ENCODE measurements at places on chromosomes 13 and 19.

DNA sequence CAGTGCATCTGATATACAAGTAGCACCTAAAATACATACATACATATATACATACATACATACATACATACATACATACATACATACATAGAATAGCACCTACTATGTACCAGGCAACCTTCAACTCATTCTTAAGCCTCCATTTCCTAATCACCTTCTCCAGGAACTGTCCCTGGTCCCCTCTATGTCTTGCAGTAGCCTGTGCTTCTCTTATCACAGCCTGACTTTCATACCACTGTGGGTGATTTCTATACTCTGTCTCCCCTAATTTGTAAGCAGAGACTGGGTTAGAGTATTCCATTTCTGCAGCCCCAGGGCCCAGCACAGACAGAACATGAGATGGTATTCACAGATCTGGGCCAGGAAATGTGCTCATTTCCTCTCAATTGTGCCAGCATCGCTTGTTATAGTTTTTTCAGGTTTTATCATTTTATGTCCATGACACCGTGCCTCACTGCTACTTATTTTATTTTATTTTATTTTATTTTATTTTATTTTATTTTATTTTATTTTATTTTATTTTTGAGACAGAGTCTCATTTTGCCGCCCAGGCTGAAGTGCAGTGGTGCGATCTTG lies 14.2 kb upstream of the COLGALT1 start:
- DNase-seq = no peak

DNA sequence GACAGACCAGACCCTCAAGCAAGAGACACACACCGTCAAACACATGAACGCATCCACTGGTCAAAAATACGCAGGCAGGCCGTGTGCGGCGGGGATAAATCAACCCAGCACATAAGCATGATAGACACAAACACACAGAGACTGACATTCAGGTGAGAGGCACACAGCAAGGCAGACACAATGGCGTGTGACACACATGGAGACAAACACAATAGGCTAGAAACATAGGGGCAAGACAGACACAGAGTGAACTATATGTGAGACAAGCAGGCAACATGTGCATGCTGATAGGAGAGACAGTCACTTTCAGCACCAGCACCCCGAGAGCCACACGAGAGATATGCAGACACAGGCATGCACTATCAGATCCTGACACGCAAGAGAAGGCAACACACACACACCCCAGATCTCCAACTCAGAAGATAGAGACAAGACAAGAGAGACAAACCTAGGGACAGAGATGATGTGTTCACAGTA lies 6.9 kb upstream of the JUNB start:
- DNase-seq = no peak

- DNase-seq = no peak
Measured at GRCh38 chr13:44237881-44238421, 135.7 kb upstream of the SERP2 start.

GRCh38 chr19:13267131-13267530 lies 116.9 kb downstream of the IER2 start:
- DNase-seq = no peak

DNA sequence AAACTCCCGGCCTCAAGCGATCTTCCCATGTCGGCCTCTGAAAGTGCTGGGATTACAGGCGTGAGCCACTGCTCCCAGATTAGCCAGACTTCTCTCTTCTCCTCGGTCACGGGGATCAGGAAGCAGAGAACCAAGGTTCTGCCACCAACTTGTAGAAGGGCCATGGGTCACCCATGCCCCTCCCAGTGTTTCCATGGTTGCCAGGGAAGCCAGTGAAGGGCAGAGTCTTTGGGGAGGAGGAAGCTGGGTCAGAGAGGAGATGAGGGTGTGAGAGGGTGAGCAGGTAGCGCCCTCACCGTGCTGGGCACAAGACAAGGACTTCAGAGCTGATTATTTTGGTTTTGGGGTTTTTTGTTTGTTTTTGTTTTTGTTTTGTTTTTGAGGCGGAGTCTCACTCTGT lies 77.1 kb downstream of the GNG7 start:
- no peak for DNase-seq

GRCh38 chr19:7505682-7506384 lies 10.1 kb upstream of the ZNF358 start:
- no peak for DNase-seq

GRCh38 chr13:58953638-58954037 lies 1210.1 kb downstream of the DIAPH3 start:
- DNase-seq = no peak

DNA sequence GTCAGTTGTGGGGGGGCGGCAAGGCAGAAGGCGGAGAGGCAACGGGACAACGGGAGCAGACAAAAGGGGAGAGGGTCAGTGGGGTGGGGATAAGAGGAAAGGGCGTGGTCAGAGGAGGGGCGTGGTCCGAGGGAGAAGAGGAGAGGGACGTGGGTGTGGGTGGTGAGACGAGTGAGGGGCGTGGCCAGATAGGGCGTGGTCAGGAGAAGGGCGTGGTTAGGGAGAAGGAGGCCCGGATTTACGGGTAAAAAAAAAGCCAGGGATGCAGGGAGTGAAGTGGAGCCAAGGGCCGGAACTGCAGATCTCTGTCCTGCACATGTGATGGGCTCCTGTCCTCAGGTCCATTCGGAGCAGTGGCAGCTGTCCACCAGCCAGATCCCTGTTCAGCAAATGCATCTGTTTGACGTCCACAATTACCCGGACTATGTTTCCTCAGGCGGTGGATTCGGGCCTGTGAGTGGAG lies 21.5 kb downstream of the CPT1C start:
- DNase-seq = peak; percentile 14

- peak; percentile 37 for DNase-seq
Measured at GRCh38 chr13:113187263-113187669, 21.2 kb downstream of the PCID2 start.

DNA sequence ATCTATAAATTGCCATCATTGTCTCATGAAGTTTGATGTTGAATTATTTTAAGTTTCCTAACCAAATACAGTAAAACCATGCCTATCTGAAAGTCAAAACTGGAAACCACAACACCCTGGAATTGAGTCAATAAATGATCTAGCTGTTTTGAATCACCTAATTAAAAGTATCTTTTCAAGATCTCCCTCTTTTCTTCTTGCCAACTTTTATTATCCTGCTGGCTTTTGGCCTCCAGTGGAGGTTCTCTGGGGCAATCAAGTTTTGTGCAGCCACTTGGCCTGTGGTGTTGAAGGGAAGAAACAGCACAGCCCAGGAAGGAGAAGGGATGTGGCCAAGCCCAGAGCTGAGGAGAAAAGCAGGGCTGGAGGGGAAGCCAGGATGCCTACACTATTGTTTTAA lies 255.4 kb downstream of the COG6 start:
- DNase-seq = no peak

GRCh38 chr13:100881291-100881864 lies 206.8 kb upstream of the TMTC4 start:
- no peak for DNase-seq

- DNase-seq = no peak
Measured at GRCh38 chr19:6720369-6721137, at the start of gene C3. Gene C3, minus strand, starts transcription at chr19:6720650. Its CDS starts 61 bp downstream, at chr19:6720589.

- DNase-seq = no peak
Measured at GRCh38 chr13:46173656-46174055, 8.3 kb downstream of the LCP1 start.

DNA sequence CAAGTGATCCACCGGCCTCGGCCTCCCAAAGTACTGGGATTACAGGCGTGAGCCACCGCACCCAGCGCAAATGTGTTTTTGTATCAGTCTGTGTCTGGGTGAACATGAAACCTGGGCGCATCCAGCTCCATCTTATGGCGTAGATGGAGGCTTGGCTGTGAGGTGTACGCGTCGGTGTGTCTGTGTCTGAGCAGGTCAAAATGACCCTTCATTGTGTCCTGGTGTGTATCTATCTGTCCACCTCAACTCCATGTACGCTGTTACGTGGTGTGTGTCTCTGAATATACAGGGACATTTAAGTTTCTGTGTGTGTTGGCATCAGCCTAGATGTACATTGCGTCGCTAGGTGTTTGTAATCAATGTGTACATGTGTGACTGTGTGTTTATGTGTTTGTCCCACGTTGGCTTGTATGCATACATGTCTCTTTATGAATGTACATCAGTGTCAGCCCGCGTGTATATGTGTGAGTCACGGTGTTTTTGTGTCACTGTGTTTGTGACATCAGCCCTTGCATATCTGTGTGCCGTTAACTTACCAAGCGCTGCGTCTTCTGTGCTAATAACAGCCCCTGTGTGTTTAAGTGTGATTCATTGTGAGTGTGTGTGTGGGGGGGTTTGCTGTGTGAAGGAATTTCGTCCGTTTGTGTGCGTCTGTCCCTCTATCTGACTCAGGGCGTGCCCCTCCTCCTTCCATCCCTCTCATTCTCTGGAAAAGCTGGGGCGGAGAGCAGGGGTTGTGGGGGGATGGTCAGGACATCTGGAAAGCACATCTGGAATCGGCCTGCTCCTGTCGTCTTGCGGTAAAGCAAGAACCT lies 6.4 kb downstream of the AXL start:
- no peak for DNase-seq

GRCh38 chr13:113787694-113788093 lies 28.7 kb downstream of the TMEM255B start:
- DNase-seq = no peak

DNA sequence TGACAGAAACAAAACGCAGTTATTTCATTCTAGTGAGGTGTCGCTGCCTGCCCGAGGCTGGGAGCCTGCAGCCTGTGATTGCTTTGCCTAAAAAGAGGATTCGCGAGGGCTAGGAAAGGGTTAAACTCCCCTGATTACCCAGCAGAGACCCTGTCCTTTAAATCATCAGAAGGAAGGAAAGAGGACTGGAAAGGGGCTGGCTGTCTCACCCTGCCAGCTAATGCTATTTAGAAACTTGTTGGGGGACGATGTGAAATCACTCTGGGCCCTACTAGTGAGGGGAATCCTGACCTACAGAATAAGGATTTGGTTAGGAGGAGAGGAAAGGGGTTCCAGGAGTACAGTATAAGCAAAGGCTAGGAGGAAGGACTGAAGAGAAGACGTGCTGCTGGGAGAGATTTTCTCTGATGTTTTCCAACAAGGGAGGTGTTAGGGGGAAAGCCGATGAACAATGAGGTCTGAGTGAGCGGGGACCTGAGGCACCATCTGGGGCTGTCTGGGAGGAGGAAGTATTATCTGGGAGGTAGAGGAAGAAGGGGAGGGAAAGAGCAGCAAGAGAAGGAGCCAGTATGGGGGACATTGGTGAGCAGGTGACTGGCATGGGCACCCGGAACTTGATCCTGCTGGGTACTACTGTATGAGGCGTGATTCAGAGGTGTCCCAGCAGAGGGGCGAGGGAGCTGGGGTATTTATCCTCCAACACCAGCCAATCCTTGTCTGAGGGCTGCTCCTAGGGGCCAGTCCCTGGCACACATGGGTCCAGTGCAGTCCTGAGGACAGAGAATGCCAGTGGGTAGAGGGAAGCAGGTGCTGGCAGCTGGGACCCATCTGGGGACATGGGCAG lies 55.7 kb upstream of the PTPRS start:
- no peak for DNase-seq

DNA sequence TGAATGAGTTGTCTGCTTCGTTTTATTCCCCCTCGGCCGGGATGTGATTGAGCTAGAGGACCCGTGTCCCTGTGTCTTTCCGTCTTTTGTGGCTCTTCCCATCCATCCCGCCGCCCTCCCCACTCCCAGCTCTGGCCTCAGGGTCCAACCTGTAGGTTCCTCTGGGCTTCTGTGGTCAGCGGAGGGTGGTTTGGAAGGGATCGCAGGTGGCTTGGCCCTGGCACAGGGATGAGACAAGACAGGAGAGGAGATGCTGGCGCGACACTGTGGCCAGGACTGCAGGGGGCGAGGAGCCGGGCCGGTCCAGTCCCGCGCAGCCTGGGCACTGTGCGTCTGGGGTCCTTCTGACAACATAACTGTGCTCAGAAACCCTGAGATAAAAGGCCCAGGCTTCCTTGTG lies 2.0 kb downstream of the EVI5L start:
- no peak for DNase-seq

DNA sequence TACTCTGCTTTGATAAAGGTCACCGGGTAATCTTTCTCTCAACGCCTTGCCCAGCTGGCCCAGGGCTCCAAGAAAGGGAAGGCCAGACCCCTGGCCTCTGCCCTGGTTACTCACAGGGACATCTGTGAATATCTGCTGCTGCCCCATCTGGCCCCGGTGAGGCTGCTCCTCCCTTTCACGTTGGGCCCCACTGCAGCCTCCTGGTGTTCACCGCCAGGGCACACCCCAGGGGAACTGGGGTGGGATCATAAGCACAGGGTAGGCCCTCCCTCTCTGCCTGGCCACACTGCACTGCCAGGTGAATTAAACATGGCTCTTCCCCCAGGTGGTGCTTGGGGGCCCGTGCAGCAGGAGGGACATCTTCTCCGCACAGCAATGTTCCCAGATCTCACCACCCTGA lies 12.7 kb downstream of the LAIR1 start:
- no peak for DNase-seq

- DNase-seq = no peak
Measured at GRCh38 chr13:48750588-48751383, 97.1 kb downstream of the CYSLTR2 start.

- no peak for DNase-seq
Measured at GRCh38 chr13:41017159-41017558, 2.0 kb downstream of the ELF1 start.

GRCh38 chr13:83085186-83085900 lies 796.9 kb downstream of the SLITRK1 start:
- no peak for DNase-seq

DNA sequence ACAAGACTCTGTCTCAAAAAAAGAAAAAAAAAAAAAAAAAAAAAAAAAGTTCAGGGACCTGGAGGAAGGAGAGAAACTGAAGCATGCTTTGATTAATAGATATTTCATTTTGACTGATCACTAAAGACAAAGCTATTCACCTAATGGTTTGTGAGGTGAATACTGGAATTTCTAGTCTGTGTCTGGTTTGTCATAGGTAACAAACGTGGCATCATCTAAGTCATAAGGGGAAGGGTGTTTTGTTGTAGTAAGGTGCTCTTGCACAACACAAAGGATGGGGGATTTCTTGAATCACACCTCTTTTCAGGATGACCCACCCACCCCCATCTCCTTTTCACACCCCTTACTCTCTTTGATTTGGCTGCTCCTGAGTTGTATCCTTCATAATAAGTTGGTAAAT lies 13.8 kb upstream of the ZNF69 start:
- DNase-seq = no peak

DNA sequence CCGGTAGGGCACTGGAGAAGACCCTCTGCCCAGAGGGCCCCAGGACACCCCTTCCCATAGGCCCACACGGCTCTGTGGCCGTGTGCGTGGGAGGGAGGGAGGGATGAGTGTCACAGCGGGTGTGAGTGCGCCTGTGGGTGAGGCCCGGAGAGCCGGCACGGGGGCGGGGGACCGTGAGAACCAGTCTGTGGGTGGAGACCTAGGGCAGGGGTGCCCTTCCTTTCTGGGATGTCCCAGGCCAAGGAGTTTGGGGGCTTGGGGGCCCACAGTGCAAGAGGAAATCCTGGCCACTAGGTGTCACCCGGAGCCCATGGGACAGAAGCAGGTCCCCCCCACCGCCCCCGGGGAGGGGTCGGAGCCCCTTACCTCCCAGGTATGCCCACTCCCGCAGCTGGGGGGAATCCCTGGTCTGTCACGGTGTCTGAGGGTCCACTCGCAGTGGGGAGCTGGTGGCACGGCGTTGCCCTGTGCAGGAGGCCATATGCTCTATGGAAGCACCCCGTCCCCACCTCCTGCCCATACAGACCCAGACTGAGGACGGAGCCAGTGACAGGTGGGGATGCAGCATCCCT lies 16.0 kb upstream of the SLC7A10 start:
- no peak for DNase-seq

All from occipital lobe (tissue), 3 donors.